Activated CD8-positive, alpha-beta memory T cell treated with anti-CD3 and anti-CD28 coated beads, Interleukin-2, amount 10 ng/mL, durations not matched to agents 7 days and 5 days (primary cell): ENCODE measurements at places on chromosomes 2 and 18.

- DNase-seq = peak; percentile 55
Measured at GRCh38 chr2:38666556-38666910, 619 bp downstream of the GALM start.

DNA sequence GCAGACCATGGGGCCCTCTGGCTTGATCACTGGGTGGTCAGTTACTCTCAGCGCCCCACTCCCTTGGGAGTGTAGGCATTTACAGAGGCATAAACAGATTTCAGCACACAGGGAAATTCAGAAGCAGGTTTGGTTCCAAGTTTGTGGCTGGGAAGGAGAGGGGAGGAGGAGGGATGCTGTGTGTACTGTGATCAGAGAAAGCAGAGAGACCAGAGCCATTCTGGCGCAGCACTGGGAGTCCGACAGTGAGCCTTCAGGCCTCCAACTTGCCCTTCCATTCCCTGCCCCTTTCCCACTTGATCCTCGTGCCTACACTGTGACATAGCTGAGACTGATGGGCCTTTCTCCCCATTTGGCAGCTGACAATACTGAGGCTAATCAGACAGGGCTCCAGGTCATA, 47.8 kb upstream of the LOXHD1 start:
- no peak for DNase-seq

GRCh38 chr2:122164964-122165363, 409.5 kb downstream of the TSN start:
- no peak for DNase-seq

DNA sequence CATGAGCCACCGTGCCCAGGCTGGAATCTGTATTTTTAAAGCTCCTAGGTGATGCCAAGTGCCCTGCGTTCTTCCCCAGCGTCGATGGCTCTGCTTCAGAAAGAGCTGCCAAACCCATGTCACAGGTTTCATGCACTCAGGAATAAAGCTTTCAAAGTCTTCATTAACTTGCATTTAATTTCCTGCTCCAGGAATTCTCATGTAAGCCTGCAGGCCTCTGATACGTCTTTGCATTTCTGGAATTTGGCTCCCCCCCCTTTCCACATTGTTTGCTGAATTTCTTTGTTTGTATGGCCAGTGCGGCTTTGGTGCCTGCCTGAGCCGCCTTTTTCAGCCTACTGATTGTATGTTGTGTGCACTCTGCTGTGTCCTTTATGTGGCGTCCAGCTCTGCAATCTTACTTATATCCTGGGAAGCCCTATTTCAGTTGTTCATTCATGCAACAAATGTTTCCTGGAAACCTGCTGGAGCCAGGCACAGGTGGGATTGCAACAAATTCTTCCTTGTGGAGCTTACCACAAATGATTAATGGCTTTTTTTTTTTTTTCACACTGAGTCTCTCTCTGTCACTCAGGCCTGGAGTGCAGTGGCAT, 17.9 kb upstream of the OTOF start:
- DNase-seq = no peak

GRCh38 chr2:236078297-236079255, 89.6 kb downstream of the GBX2 start:
- no peak for DNase-seq

DNA sequence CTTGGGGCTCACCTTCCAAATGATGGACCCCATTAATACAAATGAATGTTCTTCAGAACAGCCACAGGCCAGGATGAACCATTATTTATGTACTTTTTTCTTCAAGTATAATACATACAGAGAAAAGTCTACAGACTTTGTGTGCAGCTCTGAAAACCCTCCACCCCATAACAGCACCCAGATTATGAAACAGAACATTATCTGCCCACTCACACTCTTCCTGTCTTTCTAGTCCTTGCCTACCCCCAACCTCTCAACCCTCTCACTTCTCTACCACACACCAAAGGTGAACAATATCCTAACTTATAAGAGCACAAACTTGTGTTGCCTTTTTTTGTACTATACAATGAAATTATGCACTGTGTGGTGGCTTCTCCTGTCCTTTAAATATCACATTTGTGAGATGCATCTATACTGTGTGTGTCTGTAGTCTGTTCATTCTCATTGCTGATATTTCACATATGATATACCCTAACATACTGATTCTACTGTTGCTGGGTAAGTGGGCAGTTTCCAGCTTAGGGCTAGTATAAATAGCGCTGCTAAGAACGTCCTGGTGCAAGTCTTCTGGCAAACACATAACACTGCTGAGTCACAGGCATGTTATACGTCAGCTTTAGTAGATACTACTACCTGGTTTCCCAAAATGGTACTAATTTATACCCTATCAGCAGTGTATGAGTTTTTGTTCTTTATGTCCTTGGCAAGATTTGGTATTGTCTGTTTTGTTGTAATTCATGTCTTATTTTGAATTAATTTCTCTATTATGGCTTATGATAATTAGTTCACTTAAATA, 1.0 kb upstream of the NPHP1 start:
- no peak for DNase-seq

DNA sequence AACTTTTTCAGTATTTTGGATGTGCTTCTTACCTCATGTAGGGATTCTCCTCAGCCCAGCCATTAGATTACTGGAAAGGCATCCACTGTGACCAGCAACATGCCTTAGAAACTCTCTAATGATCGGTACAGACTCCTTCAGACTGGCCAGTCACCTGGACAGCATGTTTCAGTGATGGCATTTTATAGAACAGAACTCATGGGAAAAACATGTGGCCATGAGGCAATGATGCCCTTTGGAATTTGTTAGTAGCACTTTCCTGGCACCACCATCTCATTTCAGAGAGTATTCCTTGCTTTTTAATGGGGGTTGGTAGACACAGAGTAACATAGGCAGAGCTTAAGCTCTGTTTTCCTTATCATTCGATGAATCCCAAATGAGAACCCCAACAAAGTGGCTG, 72.1 kb upstream of the FAM98A start:
- DNase-seq = no peak

- DNase-seq = no peak
Measured at GRCh38 chr2:10223471-10223870, 79.2 kb upstream of the HPCAL1 start.

- no peak for DNase-seq
Measured at GRCh38 chr2:64534363-64534762, 10.2 kb downstream of the AFTPH start.

DNA sequence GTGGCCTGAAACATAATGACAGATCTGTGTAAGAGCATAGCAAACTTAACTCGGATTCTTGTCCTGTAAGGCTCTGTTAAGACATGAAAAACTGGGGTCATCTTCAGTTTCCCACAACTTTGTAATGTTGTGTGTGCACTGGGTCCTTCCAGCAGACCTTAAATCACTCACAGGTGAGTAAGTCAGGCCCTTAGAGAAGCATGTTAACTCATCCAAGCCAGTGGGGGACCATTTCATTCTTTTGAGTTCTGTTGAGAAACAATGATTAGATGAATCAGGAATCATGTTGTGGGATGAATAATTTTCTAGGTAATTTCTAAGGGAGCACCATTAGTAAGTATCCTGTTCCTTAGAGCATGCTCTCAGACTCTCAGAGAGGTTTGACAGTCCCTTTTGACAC, 167.1 kb downstream of the ESCO1 start:
- no peak for DNase-seq

DNA sequence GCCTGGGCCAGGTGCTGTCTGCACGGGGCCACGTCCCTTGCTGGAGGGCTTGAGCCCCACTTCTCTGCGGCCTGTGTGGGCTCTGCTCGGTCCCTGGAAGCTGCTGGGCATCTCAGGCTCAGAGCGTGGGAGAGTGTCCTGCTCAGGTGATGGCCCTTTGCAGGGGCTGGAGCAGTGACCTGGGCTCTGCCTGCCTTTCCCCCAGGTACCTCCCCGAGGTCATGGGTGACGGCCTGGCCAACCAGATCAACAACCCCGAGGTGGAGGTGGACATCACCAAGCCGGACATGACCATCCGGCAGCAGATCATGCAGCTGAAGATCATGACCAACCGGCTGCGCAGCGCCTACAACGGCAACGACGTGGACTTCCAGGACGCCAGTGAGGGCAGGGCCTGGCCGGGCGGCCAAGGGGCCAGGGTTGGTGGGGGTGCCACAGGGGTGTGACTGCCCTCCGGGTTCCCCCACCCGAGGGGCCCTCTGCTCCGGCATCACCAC, 29.9 kb downstream of the GPC1 start:
- peak; percentile 38 for DNase-seq
